ENCODE measurements at places on chromosomes 2 and 18.

GRCh38 chr18:13265008-13265910, 46.7 kb downstream of the LDLRAD4 start:
- no peak for DNase-seq

DNA sequence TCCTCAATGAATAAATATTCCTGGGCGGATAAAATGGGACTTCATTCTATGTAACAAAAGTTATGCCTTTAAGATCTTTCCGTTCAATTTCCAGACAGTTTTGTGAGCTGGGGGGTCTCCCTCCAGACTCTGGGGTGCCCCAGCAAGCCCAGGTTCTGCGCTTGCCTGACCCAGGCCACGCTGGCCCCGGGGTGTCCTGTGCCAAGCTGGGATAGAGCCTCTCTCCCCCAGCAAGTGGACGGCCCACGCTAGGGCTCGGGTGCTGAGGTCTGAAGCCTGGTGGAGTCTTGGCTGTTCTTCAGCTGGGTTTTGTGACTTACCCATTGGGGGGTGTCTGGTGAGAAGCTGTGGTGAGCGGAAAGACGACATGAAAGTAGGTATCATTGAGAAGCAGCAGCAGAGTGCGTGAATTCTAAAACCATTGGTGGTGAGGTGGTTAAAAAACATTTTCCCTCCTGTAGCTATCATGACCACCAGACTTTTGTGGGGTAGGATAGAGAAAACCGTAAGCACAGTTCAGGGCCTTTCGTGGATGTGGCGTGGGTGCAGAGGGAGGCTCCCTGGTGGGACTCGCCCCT, 346.8 kb downstream of the ANAPC1 start:
- no peak for DNase-seq

GRCh38 chr2:240182476-240182875, 42.0 kb upstream of the OTOS start:
- no peak for DNase-seq

DNA sequence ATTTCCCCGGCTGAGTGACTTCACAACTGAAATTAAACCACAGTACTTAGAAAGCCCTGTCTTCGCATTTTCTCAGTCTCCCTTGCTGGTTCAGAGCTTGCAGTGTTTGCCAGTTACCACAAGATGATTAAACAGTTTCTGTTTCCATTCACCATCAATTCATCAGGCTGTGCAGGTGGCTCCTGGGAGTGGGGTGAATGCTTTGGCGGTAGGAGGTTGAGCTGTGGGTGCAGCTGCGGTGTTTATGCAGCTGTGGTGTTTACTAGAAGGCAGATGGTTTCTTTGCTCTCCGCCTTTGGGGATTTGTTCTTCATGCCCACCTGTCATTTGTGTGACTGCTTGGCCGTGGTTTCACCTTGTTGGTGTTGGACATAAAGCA, 16.1 kb downstream of the ACOXL start:
- DNase-seq, result no peak

GRCh38 chr2:55232863-55233657, 572 bp downstream of the RPS27A start:
- no peak for DNase-seq

DNA sequence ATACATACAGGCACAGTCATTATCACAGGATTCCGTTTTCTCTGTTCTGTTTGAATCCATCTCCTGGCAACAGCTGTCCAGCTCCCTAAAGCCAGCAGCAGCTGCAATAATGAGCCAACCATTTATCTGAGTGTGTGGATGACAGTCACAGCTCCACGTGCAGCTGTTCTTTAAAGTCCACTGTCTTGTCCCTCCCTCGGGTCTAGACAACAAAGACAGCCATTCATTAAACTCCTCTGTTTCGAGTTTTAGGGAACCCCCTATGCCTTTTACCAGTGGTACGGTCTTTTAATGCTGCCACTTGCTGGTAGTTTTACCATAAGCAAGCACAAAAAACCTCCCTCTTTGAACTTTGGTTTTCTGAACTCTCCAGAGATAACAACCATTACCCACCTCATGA, 16.0 kb upstream of the MSGN1 start:
- DNase-seq, result no peak
